Activated CD4-positive, alpha-beta memory T cell treated with anti-CD3 and anti-CD28 coated beads for 36 hours (primary cell): ENCODE measurements at places on chromosomes 7 and 10. TPM values are rescaled to one million over a fixed set of nuclear protein-coding genes. Genes with fewer than 3 reads are reported as not detected.

DNA sequence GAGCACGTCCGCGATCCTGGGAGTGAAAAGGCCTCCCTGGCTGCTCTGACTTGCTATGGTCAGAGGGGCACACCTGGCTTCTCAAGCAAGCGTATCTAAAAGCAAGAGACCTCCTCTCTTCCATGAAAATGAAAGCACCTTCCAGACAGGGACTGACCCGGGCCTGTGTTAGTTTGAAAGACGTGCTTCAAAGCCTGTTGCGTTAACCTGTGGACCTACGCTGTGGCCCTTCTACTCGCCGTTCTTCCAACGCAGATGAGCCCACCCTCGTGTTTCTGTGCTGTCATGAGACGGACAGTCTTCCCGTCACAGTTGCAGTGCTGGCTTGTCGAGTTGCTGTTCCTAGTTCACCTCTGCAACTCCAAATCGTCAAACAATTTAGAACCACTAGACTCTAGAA is 15.5 kb upstream of the GDI2 start:
- no peak for DNase-seq

DNA sequence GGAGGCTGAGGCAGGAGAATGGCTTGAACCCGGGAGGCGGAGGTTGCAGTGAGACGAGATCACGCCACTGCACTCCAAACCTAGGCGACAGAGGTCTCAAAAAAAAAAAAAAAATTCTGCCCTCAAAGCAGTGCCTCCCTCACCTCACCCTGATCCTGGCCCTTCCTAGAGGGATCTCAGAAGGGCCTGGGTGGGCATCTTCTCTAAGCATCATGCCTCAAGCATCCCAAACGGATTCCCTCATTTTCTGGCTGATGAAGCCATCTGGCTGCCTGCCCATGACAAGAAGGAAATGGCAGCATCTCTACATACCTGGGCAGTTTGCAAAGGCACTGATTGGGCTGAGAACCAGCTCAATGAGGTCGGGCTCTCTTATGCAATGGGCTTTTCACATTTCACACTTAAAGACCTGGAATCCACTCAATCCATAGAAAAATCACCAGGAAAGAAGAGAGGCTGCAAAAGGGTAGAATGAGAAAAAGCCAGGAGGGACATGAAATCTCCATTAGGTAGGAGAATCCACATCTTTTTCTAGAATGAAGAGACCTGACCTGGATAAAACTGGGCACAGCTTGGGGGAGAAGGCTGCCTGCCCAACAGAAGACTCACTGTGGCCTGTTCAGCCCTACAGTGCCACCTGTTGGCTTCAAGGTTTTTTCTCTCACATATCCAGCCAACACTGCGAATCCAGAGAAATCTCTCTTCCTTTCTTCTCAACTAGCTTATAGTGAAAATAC is 48.1 kb downstream of the PDLIM1 start:
- DNase-seq, result peak; percentile 56

- peak; percentile 48 for DNase-seq
These were observed 74.6 kb downstream of the PAXIP1 start for GRCh38 chr7:154928136-154929005.

The PCLO gene
- 0.02 TPM for total RNA-seq

GRCh38 chr7:134108802-134109201 is 18.3 kb upstream of the LRGUK start:
- no peak for DNase-seq

The DNMBP gene
- total RNA-seq, result 2.2 TPM

DNA sequence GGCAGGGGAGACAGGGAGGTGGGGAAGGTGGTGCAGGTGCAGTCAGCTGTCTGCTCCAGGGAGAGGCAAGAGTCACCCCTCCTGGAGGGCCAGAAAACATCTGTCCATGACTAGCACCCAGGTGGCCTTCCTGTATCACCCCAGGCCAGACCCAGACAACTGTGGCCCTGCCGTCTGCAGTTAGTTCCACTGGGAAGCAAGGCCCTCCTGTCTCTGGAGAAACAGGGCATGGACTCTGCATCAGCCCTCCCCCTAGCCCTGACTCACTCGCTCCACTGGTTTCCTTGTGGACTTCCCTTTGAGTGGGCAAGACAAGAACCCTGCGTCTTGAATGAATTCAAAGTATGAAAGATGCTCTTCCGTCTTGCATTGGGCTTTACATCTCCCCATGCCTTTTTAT is 12.6 kb downstream of the TBATA start:
- peak; percentile 7 for DNase-seq

GRCh38 chr10:77516575-77516974 is 121.0 kb downstream of the KCNMA1 start:
- DNase-seq, result no peak

DNA sequence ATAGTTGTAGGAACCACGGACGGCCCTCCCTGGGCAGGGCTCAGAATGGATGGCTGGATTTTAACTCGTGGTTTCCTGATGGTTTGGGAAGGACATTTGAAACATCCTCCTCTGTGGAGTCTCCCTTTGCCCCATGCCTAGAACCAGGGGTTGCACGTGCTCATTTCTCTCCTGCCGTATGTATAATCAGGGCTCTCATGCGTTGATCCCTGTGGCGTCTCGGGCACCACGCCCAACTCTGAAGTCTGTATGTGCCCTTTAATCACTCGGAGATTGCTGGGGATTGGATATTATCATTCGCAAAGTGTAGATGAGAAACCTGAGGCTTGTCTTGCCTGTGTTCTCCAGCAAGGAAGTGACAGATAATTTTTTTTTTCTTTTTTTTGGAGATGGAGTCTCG is 257.1 kb downstream of the CAMK1D start:
- no peak for DNase-seq

The NKX2-3 gene
- not detected for total RNA-seq

DNA sequence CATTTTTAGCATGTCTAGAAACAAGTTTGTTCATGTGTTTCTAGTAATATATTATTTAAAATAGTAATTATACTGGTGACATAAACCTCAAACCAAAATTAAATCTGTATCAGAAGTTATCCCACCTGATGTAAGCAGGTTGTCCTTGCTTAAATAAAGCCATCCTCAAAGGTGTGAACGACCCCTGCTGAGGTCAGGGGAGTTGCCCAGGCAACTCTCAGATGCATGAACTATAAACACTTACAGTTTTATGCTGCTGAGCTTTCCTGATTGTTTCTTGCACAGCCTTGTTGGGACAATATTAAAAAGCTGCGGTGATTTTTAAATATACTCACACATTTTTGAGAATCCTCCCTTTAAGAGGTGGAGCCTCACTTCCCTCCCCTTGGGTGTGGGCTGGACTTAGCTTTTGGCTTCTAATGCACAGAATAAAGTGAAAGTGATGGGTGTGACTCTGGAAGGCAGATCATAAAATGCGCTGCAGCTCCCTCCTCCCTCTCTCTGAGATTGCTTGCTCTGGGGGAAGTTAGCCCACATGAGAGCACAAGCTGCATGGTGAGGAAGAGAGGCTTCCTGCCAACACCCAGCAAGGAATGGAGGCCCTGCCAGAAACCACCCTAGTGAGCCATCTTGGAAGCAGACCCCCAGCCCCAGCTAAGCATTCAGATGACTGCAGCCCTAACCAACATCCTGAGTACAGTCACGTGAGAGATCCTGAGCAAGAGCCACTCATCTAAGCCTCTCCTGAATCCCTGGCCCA is 152.7 kb downstream of the SKIDA1 start:
- DNase-seq, result peak; percentile 33
